ENCODE measurements at places on chromosomes 12 and 14.

- no peak for DNase-seq
Observed at GRCh38 chr12:127400221-127400620, 866.7 kb upstream of the TMEM132C start.

DNA sequence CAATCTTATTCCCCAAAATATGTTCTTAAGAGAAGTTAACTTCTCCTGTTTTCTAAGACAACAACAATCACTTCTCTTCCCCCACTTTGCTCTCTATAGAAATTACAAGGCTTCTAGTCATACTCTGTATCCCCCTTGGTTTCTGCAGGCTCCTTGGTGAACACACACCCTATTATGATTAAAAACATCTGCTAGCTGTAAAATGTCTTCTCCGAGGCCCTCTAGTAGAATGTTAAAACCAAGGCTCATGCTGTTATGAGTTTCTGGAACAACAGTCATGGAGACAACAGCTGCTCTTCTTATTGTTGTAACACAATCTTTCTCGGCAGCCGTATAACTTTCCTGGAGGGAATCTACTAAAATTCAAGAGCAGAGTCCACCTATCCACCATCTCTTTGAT is 397.5 kb upstream of the CCDC196 start:
- no peak for DNase-seq

GRCh38 chr12:128916425-128916824 is 63.1 kb downstream of the GLT1D1 start:
- DNase-seq, result no peak

- DNase-seq, result no peak
Observed at GRCh38 chr14:33348510-33348909, 409.8 kb downstream of the NPAS3 start.

DNA sequence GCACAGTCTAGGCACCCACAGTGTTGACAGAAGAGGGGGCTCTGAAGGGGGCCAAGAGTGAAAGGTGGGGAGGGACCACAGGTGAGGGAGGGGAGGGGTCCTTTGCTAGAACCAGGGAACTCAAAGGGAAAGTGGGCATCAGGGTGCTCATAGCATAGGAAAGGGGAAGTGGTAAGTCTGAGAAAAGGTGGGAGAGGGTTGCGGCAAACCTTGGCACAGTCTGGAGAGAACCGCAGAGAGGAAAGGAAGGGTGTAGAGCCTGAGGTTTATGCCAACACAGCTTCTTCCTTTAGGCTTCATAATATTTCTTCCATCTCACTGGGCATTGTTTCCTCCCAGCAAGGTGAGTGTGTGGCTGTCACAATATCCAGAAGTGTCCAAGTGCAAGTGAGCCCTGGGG is 11.5 kb upstream of the PLEK2 start:
- DNase-seq, result no peak

DNA sequence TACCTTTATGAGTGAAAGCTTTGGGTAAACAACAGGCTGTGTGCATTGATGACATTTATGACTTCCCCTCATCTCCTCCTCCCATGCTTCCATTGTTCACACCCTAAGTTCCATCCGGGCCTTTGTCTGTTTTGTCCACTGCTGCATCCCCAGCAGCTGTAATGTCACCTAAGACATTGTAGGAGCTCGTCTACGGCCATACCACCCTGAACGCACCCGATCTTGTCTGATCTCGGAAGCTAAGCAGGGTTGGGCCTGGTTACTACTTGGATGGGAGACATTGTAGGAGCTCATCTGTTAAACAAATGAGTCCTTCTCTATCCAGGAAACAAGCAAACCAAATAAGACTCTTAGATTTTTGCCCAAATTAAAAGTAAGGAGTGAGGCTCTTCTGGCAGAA is 40.4 kb upstream of the SYCP3 start:
- no peak for DNase-seq

- DNase-seq, result no peak
Observed at GRCh38 chr12:7241404-7242005, 52.0 kb downstream of the PEX5 start.
